ENCODE measurements at places on chromosomes 11 and 22.

- DNase-seq, result no peak
These were observed 30.2 kb upstream of the SYN3 start for GRCh38 chr22:33088418-33088817.

DNA sequence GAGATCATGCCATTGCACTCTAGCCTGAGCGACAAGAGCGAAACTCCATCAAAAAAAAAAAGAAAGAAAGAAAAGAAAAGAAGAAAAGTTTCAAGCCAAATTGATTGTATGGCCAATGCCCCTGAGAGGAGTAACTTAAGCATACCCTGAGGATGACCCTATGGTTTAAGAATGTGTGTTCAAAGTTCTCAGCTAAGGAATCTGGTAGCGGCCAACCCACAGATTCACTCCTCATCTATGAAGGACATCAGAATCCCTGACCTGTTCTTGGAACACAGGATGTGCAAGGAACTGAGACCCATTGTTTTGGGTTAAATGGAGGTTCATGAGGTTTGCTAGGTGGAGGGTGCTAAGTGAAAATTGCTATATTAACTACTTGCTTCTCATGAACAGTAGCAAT, 18.1 kb downstream of the IZUMO1R start:
- no peak for DNase-seq

- DNase-seq, result no peak
These were observed 28.7 kb downstream of the ZNRF3 start for GRCh38 chr22:28911777-28912669.

- DNase-seq, result no peak
These were observed 374.8 kb downstream of the DYNC2H1 start for GRCh38 chr11:103483996-103484395.

GRCh38 chr11:8359521-8359920, 95.8 kb upstream of the LMO1 start:
- DNase-seq, result no peak

DNA sequence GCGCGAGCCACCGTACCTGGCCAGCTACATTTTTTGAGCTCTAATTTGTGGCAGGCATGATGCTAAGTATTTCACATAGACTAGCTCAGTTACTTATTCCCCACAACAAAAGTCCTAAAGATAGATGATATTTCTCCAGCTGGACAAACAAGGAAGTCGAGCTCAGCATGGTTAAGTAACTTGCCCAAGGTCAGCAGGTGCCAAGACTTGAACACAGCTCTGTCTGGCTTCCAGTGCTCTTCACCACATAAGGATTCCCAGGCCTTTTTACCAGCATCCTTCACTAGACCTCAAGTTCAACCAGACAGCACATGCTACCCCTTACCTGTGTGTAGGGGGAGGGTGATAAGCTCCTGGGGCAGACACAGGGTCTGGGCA, 177.3 kb upstream of the NCAM1 start:
- no peak for DNase-seq

GRCh38 chr11:15367695-15368094, 253.0 kb downstream of the INSC start:
- DNase-seq, result no peak

DNA sequence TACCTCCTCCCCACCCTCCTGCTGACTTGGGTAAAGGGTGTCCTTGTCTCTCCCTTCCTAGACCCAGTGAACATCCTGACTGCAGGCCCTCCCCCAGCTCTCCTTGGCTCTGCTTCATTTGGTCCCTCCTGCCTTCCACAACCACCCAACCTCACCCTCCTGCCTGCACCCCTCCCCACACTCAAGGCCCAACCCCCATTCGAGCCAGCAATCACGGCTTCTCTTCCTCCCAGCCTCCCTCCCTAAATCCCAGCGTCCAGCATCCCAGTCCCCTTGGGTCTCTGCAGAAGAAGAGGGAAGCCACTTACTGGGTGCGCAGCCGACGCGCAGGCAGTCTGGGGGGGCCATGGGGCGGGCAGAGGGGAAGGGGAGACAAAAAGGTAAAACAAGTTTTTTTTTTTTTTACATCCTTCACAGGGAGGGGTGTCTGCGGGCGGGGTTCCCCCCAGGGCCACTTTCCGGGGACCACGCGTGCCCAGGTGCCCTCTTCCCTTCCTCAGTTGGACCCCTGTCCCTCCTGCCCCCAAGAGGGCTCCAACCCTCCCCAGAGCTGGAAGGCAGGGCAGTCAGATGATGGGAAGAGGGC, 62.5 kb downstream of the SLC22A12 start:
- DNase-seq, result no peak

DNA sequence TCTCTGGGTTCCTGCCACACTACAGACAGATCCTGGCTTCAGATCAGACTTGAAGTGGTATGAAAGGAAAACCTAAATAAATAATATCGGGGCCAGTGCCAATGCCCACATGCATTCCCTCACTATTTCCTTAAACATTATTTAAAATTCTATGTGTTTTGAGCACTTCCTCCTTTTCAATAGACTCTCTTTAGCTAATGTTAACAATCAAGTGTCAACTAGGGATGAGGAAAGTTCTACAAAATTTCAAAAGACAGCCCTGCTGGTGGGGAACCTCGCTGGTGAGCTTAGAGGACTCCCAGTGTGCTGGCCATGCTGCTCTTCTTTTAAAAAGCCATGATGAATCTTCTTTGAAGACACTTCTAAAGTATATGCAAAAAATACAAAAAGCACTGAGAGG, 87.5 kb downstream of the ENTHD1 start:
- no peak for DNase-seq

DNA sequence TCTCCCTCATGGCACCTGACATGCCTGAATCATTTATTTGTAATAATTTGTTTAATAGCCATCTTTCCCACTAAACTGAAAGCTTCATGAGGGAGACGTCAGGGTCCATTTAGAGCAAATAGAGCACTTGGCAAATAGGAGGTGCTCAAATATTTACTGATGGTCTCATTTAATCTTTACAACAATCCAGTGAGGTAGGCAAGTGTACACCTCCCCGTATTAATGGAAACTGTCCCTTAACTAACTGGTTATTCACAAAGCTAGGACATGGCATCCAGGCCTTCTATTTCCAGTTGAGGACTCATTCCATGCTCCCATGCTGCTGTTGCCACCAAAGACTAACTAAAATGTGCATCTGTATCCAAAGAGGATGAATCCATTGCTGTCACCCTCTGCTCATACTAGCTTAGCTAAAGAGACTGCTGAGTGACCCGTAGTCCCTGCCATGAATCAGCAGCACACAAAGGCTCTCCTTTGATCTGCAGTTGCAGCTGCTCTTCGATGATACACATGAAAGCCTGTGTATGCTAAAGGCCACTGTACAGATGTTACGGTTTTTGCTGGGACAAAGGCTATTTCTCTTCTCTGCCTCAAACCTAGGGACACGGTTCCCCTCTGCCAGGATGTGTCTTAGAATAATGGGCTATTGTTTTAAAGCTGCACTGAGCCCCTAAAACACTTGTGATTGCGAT, 82.6 kb downstream of the RAB30 start:
- DNase-seq, result no peak

DNA sequence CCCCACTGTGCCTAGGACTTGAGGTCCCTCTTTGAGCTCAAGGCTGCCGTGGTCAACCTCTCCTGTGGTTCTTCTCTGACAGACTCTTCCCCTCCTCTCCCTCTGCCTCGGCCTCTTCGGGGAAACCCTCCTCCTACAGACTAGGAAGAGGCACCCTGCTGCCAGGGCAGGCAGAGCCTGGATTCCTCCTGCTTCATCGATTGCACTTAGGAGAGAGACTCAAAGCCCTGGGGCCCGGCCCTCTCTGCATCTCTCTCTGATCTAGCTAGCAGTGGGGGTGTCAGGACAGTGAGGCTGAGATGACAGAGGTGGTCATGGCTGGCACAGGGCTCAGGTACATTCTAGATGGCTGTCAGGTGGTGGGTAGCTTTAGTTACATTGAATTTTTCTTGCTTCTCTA, 63.6 kb upstream of the EMID1 start:
- no peak for DNase-seq

GRCh38 chr22:42433754-42434682, 1.8 kb upstream of the NFAM1 start:
- DNase-seq, result no peak

DNA sequence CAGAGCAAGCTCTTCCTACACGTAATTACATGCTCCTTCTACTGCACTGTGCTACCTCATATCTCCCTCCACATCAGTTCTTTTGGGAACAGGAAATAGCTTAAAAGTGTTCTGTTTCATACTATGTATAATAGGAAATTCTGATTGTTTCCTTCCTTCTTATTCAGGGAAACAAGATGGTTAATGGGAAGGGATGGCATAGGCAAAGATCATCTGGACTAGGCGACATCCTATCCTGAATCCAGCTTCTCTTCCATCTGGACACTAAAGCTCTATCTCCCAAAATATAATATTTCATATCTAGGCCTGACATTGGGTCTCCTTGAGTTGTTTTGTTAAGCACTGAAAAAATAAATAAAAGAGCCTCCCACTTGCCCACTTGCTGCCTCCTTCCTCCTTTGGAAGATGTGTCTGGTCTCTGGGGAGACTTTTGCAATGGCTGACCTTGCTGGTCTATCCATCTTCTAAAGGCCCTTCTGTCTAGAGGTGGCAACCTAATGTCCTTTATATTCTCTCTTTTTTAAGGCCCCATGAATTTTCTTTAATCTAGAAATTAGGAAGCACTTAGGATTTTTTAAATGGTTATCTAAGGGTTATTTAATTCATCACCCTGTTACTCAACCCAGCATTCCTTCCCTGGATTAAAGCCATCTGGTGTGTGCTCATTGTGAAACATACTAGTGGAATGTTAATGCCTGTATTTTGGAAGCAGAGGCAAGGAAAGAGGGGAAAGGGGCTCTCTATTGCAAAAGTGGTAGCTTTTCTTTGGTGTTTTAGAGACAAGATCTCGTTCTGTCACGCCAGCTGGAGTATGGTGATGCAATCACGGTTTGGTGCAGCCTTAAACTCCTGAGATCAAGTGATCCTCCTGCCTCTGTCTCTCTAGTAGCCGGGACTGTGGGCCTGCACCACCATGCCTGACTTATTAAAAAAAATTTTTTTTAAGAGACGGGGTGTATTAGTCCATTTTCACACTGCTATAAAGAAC, 20.6 kb downstream of the CLMP start:
- no peak for DNase-seq

- DNase-seq, result no peak
These were observed 642 bp upstream of the SEPTIN3 start for GRCh38 chr22:41968601-41969000.

DNA sequence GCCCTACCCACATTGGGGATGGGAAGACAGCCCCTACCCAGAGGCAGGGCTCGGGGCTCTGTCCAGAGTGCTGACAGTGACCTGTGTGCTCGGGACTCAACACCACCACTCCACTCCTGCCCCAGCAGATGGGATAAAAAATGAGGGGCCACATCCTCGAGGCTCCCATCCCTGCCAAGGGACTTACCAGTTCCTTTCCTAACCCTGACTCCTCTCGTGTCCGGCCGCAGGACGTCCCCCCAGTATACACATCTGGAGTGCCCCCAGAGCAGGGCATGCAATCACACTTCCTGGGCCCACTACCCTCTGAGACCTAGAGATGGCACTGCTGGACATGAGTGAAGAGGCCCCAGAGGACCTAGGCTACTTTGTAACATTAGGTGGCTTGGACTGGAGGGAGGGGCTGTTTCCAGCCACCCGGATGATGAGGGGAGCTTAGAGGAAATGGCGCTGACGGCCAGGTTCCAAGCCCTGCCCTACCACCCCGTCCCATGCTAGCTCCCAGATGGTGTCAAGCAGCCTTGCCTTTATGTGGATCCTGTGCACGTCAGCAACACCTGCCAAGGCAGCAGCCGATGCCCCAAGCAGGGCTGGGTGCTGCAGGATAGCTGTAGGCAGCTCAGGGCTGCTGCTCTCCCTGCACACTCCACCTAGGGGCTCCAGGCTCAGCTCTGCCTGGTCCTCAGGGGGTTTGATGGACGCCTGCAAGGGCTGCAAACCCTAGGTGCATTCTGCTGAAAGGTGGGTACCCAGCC, 86.6 kb downstream of the DGCR2 start:
- no peak for DNase-seq

DNA sequence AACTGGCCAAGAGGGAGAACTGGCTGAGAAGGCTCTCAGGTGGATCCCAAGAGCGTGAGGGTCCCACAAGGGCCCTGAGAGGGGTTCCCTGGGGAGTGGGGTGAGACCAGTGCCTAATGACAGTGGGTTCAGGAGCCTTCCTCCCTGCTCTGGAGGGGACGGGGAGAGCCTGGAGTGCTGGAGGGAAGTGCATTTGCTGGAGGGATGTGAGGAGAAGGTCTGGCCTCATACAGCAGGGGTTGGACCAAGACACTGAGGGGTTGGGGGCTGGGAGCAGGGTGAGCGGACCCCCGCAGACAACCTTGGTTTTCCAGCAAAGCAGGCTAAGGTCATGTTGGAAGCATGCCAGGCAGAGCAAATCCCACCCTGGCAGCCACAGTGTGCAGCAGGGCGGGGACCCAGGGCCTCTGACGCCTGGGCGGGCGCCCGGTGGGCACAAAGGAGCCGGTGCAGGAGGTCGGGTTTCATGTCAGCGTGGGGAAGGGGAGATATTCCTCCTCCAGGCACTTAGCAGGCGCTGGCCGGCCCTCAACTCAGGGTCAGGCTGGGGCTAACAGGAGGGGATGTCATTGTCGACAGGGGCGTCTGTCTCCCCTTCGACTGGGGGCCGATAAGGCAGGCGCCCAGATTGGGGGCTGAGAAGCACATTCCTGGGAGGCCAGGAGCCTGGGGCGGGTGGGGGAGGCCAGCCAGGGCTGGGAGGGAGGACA, 3.1 kb upstream of the DERL3 start:
- DNase-seq, result no peak

- no peak for DNase-seq
These were observed 119.1 kb downstream of the TBC1D22A start for GRCh38 chr22:46881373-46882118.

- no peak for DNase-seq
These were observed 70.4 kb downstream of the GLYATL1 start for GRCh38 chr11:59009661-59010060.

GRCh38 chr22:48091060-48091650, 1328.7 kb downstream of the TBC1D22A start:
- no peak for DNase-seq

- no peak for DNase-seq
These were observed 548.7 kb upstream of the CADM1 start for GRCh38 chr11:116052603-116053547.

GRCh38 chr11:21622566-21622965, 570.3 kb upstream of the ANO5 start:
- no peak for DNase-seq

DNA sequence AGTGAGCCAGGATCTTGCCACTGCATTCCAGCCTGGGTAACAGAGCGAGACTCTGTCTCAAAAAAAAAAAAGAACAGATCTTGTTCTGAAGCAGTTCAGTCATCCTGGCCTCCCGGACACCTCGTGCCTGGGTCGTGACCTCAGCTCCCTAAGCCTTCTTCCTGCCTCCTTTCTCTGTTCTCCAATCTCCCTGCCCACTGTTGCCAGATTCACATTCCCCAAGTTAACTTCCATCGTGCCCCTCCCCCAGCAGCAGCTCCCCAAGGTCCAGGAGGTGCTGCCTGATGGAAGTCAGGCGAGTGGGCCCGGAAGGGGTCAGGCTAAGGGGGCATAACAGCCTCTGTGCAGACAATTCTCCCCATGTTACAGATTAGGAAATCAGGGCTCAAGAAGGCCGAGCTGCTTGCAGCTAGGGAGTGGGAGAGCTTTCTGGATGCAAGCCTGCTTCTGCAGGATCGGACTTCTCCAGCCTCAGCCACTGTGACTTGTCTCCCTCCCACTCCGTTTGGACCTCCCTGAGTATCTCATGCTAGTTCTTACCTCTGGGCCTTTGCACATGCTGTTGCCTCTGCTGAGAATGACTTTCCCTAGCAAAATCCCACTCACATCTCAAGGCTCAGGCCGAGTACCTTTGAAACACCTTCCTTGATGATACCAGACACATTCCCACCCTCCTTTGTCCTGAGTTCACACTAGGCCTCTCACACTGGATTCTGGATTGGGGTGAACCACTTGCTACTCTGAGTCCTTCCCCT, 14.3 kb upstream of the TMEM184B start:
- DNase-seq, result no peak

- DNase-seq, result no peak
These were observed 941 bp upstream of the DCHS1 start for GRCh38 chr11:6656584-6656915.

Data from stimulated activated naive B cell treated with anti-CD40 and anti-IgM and Interleukin-4, amounts not matched to agents 10 μg/mL and 1 μg/mL and 100 μg/mL, for 72 hours (primary cell).